ENCODE measurements at places on chromosomes 3 and 15.

DNA sequence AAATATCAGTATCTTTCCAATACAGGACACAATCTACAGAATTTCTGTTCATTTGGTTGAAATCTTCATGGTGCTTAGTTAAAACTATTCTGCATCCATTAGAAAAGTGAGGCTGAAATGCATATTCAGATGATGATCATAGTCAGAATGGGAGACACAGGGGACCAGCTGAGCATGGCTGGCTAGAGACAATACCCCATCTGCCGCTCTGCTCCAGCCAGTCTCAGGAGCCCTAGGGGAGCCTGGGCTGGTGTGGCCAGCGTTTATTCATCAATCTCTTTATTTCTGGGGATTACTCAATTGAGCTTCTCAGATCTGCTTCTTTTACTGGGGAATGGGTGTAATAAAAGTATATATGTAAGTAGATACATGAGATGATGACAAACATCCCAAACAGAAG lies 470.9 kb upstream of the CDIN1 start:
- DNase-seq, result no peak

GRCh38 chr3:11170052-11170770 lies 15.9 kb downstream of the HRH1 start:
- DNase-seq, result no peak

DNA sequence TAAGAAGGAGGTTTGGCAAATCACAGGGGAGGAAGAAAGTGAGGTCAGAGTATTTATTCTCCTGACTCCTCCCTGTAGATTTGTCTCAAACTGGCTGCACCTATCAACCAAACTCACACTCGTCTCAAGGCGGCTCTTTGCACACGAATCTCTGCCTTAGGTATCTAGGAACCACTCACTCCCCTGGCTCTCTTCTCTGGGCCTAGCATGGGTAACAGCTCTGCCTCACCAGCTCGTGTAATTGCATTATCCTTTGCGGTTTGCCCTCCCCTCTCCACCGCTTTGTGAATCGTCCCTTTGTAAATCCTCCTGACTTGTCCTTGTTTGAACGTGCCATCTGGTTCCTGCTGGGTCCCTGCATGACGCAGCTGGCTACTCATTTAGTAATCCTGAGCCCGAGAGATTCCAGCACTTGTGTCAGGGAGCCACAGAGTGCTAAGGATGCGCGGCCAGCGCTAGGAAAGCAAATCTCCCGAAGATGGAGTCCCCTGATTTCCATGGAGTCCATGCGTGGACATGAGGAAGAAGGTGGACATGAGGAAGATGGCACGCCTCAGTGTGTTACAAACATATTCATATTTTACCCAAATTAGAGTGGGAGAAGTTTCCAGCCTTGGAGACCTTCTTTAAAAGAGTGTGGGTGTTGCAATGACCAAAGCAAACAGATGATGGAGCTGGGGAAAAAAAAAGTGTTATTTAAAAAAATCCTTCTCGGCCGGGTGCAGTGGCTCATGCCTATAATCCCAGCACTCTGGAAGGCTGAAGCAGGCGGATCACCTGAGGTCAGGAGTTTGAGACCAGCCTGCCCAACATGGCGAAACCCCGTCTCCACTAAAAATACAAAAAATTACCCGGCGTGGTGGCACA lies 26.7 kb downstream of the NRROS start:
- no peak for DNase-seq

- no peak for DNase-seq
Measured at GRCh38 chr3:21117370-21117769, 633.6 kb downstream of the ZNF385D start.

GRCh38 chr3:56884387-56884786 lies 82.6 kb upstream of the ARHGEF3 start:
- no peak for DNase-seq
